Stimulated activated CD8-positive, alpha-beta memory T cell treated with anti-CD3 and anti-CD28 coated beads, Interleukin-4, amount 100 ng/mL, for 1 hour (primary cell): ENCODE measurements at places on chromosomes 6 and 20.

DNA sequence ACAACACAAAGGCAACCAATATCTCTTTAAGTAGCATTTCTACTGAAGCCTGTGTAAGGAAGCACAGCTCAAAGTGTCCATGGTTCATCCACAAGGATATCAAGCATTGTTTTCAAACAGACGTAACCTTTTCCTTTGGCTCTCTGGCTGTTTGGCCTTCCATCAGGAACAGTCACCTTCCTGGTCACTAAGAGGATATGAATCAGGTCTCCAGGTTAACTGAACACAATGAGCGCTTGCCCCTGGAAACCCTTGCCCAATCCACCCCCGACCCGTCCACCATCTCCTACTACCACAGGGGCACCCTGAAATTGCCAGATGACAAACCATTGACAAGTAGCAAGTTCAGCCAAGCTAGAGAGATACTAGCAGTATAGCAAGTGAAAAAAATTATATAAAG lies 114.4 kb upstream of the COL21A1 start:
- no peak for DNase-seq

DNA sequence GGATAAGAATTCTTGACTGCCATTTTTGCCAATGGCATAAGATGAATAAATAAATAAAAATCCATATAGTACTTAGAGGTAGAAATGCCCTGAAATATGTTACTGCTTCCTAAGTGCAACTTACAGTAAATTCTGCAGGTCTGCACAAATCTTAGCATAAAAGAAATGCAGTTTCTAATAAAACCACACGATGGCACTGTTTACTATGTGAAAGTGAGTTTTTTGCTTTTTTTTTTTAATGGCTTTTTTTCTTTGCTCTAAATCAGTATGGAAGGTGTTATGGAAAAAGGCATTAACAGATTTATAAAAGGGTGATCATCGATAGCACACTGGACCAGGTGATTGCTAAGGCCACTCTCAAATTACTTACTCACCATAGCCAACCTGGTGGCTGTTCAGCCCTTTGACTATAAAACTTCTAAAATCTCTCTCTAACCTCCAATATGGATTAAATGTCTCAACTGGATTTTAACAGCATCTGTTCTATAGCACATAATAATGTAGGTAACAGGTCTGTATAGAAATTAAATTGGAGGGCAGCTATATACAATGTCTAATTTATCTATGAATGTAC lies 45.8 kb downstream of the AHI1 start:
- no peak for DNase-seq

DNA sequence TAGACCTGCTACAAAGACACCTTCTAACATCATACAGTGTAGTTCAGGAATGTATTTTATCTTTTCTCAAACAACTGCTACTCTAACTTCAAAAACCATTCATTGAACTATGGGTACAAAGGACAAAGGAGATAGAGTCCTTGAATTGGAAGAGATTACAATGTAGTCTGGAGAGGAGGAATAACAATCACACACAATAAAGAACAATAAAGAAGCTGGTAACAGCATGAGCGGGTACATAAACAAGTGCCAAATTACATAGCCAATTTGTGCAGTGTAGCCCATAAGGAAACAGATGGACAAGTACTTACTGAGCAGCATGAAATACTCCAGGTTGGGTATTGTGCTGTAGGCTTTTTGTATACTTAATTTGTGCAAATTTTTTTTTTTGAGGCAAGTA lies 44.3 kb downstream of the OSTM1 start:
- no peak for DNase-seq

DNA sequence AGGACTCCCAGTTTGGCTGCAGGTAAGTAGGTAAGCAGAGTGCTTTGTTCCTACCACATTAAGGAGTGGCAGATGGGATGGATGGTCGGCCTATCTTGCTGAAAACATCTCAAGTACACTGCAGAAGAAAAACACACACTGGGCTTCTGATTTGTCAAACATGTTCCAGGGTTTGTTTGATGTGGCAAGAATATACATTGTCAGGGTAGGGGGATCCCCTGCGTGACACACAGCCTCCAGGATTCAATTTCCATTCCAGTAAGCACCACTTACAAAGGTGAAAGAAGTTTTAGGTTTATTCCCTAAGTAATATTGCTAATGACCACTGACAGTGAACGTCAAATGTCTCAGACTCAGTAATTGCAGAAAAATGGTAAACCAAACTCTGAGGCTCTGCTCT lies 26.0 kb upstream of the KIF16B start:
- DNase-seq: no peak

- DNase-seq: no peak
Observed at GRCh38 chr20:50055524-50056083, 57.3 kb downstream of the UBE2V1 start.

GRCh38 chr6:27188885-27189418 lies 58.5 kb upstream of the PRSS16 start:
- DNase-seq: no peak

DNA sequence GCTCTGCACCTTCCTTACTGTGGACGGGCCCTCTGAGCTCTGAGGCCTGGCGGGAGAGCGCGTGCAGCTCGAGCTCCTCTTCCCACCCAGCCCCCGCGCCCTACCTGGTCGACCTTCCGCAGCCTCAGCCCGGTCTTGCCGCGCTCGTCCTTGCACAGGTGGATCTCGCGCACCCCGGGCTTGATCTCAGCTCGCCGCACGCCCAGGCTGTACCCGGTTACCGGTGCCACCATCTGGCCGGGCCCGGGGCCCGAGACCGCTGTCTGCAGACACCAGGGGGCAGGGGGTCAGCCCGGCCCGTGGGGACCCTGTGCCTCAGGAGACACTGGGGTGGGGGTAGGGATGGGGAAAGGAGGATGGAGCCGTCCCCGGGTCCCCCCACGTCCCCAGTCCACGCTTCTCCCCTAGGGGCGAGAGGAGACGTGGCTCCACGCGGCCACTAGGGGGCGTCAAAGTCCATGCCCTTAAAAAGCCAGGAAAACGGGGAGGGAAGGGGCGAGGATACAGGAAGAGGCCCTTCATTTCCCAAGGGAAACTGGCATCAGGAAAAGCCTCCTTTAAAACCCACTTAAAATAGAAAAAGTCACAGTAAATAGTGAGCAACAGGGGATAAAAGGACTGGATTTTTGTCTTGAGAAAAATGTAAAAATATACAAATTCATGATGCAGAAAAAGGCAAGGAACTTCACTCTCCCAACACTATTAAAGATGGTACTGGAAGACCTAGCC lies 15.5 kb downstream of the SDCBP2 start:
- DNase-seq: peak; percentile 47

- DNase-seq: no peak
Observed at GRCh38 chr20:11091511-11091910, 417.7 kb upstream of the JAG1 start.

GRCh38 chr6:46979206-46979605 lies 57.5 kb upstream of the ADGRF5 start:
- no peak for DNase-seq

DNA sequence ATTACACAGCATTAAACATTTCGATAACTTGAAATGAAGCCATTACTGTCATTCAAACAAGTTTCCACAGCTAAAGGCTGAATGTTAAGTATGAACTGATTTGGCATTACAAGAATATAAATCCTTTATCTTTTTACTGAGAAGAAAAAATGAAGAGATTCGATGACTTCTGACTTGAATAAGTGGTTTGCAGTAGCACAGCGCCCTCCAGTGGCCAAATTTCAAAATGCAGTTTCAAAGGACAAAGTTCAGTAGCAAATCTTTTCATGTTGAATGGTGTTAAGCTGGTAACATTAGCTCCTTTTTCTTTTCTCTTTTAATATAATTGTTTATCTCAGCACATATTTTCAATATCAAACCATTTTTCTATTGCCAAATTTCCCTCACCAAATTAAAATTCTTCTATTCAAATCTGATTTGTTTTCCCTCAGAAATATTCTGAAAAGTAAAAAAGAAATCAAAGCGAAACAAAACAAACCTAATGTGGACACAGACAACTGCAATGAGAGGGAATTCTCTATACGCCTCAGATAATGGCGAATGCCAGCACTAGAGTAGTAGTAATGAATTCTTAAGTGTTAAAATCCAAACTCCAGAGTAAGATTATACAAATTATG lies 145.7 kb downstream of the BTBD9 start:
- DNase-seq: peak; percentile 72

- no peak for DNase-seq
Observed at GRCh38 chr6:143601504-143601903, 76.3 kb upstream of the PHACTR2 start.

- DNase-seq: no peak
Observed at GRCh38 chr20:24795436-24795835, 153.6 kb upstream of the CST7 start.

DNA sequence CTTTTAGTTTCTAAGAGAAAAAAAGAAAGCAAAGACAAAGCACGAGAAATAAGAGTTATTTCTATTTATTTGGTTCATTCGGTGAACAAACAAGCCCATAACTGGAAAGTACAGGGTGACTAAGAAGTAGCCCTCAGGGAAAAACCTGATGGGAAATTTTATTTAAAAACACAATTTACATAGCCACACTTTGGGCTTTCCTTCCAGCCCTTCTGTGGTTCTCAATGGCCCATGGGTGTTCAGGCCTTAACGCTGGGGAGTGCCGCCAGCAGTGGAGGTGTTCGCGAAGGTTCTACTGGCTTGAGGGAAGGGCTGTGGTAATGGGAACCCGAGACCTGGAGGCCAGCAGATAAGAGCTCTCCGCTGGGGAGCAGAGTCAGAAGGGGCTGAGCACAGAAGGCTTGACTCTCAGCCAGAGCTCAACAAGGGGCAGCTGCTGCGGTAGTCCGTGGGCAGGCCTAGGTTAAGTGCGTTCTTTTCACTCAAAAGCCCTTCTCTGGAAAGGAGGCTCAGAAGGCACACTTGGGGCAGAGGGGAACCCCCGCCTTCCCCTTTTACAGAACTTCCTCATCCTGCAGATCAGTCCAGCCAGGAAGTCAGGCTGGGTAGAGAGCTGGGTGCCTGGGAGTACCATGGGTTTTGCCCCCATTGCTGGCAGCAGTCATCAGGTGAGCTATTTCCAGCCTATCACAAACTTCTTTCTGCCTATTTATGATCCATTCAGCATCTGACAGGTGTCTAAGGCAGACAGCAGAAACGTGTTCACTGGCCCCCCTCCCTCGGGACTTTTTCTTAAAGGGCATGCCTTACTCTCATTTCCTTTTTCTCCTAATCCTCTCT lies 8.8 kb upstream of the CD83 start:
- no peak for DNase-seq

DNA sequence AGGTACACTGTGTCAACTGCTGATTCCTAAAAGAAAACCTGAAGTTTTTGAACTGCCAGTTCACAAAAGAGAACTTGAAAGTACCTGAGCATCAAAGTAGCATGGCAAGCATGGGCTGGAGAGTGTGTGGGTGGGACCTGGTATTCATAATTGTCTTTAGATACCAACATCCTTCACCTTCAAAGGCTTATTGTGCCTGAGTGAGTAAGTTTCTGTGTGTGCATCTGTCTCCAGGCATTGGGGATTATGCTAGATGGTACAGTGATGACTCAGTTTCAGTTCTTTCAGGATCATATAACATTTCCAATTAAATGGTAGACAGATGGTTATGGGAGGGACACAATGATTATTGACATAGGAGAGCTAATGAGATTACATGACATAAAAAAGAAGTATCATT lies 238.5 kb downstream of the ZFAND3 start:
- no peak for DNase-seq

DNA sequence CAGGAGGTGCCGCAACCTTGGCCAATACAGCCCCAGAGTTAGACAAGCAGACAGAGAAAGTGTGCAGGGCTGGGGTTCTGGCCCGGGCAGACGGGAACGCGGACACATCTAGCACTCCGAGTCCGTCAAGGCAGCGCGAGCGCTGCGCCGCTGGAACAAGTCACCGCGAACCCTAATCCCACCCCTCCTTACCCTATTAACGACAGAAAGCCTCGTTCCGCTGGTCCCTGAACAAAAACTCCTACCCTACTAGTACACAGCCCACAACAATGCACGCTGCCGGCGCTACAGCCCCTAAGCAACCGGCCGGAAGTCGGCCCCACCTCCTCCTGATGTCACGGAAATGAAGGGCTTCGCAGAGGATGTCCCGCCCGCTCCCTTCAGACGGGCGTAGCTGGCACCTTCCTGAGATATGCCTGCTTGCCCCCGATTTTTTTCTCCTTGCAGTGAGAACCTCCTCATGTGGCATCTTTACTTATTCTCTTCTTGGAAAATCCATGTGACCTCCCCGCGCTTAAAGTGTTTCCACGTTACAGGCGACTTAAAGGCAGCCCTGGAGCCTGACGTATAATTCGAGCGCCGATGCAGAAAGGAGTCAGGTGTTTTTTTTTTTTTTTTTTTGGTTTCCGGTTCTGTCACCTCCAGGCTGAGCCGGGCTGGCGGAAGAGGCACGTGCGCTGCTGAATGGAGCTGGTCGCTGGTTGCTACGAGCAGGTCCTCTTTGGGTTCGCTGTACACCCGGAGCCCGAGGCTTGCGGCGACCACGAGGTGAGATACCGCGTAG lies at the start of the genes C6orf52 and PAK1IP1:
C6orf52 (minus strand) TSS at position 315 of the 784 bp plus-strand sequence. CDS start 7,066 bp downstream, outside the sequence.
PAK1IP1 (plus strand) TSS at position 671 of the 784 bp plus-strand sequence; CDS start at position 685, 14 bp downstream.
- peak; percentile 89 for DNase-seq

DNA sequence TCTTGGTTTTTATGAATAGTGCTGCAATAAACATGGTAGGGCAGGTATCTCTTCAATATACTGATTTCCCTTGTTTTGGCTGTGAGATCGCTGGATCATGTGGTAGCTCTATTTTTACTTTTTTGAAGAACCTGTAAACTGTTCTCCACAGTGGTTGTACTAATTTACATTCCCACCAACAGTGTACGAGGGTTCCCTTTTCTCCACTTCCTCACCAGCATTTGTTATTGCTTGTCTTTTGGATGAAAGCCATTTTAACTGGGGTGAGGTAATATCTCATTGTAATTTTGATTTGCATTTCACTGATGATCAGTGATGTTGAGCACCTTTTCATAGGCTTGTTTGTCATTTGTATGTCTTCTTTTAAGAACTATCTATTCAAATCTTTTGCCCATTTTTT lies 8.0 kb upstream of the ARG1 start:
- DNase-seq: no peak

GRCh38 chr6:138405816-138406413 lies 1.9 kb downstream of the HEBP2 start:
- no peak for DNase-seq

DNA sequence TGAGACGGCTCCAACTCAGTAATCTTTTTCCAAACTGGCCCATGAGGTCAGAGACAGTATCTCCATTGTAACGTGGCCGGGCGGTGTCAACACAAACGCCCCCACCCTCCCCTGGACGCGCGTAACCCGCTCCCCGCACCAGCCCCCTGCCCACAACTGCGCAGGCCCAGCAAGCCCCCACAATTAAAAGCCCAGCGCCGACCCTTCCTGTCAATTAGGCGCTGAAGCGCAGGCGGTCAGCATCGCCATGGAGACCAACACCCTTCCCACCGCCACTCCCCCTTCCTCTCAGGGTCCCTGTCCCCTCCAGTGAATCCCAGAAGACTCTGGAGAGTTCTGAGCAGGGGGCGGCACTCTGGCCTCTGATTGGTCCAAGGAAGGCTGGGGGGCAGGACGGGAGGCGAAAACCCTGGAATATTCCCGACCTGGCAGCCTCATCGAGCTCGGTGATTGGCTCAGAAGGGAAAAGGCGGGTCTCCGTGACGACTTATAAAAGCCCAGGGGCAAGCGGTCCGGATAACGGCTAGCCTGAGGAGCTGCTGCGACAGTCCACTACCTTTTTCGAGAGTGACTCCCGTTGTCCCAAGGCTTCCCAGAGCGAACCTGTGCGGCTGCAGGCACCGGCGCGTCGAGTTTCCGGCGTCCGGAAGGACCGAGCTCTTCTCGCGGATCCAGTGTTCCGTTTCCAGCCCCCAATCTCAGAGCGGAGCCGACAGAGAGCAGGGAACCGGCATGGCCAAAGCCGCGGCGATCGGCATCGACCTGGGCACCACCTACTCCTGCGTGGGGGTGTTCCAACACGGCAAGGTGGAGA lies at the start of the genes HSPA1A and HSPA1L:
HSPA1A (plus strand) TSS at position 519 of the 814 bp plus-strand sequence; CDS start at position 733, 214 bp downstream.
HSPA1L (minus strand) TSS at position 259 of the 814 bp plus-strand sequence. CDS start 3,311 bp downstream, outside the sequence.
- peak; percentile 40 for DNase-seq

- DNase-seq: no peak
Observed at GRCh38 chr20:21125072-21125848, 622 bp upstream of the KIZ start.
